ENCODE measurements at places on chromosomes 6 and 20.

DNA sequence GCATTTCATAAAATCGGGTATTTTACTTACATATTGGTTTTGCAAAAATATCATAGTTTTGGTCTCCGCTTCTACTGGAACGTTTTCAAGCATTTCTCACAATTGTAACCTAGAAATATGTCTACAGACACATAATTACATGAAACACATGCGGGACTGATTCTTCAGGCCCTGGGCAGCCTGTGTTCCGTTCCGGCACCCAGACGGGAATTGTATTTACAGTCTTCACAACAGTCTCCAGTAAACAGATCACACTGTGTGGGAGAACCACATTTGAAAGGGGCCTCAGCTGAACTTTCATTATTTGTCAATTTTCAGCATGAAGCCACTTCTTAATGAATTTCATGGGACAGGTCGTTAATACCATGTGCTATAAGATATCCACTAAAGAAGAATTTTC, 196.9 kb downstream of the DST start:
- DNase-seq = no peak

- DNase-seq = no peak
These were observed 48.8 kb downstream of the PRL start for GRCh38 chr6:22247916-22248482.

GRCh38 chr6:56808871-56809359, 146.0 kb upstream of the BEND6 start:
- DNase-seq = no peak

DNA sequence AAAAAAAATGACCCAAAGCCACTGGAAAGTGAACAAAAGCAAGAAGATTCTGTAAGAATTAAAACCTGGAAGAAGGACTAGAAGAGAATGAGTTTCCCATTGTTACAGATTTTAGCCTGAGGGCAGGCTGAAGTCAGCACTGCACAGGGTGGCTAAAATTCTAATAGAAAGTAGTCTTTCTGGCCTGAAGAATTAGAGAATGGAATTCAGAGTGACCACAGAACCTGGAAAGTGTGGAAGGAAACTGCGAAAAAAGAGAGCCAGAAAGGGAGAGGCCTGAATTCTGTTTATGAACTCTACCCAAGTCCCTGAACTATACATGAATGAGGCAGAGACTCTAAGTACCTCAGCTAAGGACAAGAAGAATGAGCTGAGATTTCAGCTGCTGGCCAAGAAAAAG, 38.9 kb upstream of the FILIP1 start:
- DNase-seq = no peak

DNA sequence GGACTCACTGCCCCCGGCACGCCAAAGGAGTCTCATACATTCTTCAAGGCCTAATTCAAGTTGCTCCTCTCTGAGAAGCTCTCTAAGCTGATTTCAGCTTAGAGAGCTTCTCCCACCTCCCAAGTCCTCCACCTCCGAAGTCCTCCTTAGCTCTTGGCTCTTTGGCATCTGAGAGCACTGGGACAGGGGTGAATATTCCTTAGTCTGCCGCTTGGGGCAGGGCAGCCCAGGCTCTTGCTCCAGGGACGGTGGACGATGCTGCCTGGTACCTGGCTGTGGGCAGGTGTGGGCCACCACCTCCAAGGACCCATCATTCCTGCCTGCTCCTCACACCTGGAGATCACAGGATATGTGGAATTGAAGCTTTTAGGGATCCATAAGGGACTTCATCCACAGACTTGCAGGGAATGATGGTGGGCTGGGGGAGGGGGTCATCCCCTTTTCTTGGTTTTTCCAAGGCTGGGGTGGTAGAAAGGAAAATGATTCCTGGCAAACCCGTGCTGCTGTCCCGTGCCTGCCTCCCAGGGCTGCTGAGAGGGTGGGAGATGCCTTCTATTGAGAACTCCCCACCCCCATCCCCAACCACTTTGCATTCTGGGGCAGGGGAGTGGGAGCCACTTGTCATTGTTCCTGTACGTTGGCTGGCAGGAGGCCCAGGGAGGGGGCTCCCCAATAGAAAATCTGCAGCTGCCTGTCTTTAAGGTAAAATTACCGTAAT, 57.4 kb downstream of the ARHGAP40 start:
- peak; percentile 67 for DNase-seq

DNA sequence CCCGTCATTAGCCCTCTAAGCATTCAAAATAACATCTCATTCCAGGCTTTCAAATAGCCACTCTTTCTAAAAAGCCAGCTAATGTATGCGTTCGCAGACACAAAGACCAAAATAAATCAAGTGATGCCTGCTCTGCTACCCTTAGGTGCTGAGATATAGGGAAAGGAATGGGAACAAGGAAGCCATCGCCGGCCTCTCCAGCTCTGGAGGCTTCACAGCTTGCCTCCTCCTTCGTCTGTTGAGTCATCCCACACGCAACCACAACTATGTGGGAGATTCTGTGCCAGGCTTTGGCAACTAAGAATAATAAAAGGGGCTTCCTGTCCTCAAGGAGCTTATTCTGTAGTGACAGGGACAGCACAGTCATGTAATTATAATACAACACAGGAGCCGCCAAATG, 27.3 kb upstream of the SLC22A23 start:
- DNase-seq = no peak

DNA sequence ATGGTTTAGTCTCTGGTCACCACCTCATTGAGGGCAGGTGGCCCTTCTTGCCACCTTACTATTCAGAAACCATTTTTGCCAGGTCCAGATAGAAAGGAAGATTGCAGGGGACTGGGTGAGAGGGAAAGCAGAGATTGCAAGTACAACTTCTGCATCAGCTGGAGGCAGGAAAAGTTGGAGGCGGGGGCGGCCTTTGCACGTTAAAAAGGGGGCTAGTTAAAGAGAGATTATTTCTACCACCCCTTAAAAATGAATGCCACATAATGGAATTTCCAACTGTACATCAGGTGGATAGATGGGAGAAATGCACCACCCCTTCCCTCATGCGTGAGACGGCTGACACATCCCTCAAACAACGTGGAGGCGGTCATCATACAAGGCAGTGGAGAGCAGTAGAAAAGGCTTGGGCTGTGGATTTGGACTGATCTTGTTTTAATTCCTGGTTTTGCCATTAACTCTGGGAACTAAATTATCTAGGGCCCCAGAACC, 95.4 kb upstream of the CNKSR3 start:
- DNase-seq = no peak

All from GM13977 (cell line).